ENCODE measurements at places on chromosomes 2 and 18.

GRCh38 chr18:61963705-61964104, 70.9 kb upstream of the RNF152 start:
- DNase-seq = no peak

DNA sequence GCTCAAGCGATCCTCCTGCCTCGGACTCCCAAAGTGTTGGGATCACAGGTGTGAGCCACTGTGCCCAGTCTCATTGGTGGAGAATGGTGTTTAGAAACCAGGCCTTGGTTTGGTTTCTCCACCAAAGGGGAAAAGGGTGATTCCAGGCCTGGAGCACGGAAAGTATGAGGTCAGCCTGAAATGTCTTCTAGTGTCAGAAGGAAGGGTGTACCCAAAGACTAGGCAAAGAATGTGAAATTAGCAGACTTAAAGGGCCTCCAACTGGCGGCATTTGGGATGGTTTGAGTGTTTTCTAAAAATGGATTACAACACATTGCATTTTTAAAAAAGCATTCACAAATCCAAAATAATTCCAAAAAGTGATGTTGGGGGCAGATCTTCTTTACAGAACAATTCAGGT, 139.6 kb downstream of the SH3BP4 start:
- no peak for DNase-seq

DNA sequence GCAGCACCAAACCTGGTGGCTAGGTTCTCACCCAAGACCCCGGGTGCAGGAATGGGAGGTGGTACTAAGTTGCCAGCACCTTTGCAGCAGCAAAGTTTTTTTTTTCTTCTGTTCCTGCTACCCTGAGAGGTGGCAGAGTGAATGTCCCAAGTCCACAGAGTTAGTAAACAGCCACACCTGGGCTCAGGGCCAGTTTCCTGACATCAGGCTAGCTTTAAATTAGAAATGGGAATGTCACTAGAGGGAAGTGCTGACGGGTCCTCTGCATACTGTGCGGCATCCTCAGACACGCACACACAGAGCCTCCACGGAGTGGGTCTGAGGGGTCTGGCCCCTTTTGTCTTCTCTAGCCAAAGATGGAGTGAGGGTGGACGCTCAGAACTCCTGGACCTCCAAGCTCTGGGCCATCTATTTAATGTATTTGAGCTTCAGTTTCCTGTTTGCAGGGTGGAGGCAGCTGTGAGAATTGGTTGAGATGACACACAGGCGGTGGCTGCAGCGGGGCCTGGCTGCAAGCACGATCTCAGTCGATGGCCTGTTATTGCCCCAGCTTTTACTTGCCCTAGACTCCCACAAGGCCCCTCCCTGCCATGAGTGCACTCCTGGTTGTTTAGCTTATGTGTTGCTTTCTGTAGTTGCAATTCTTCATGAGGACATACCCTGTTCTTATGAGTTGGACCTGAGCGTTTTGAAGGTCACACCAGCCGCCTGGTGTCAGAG, 751.4 kb upstream of the HS6ST1 start:
- no peak for DNase-seq

GRCh38 chr2:4916094-4916493, 776.1 kb upstream of the SOX11 start:
- no peak for DNase-seq

- no peak for DNase-seq
Measured at GRCh38 chr2:127759931-127760330, 51.0 kb downstream of the WDR33 start.

GRCh38 chr2:38554973-38555595, 47.6 kb downstream of the HNRNPLL start:
- DNase-seq = no peak

DNA sequence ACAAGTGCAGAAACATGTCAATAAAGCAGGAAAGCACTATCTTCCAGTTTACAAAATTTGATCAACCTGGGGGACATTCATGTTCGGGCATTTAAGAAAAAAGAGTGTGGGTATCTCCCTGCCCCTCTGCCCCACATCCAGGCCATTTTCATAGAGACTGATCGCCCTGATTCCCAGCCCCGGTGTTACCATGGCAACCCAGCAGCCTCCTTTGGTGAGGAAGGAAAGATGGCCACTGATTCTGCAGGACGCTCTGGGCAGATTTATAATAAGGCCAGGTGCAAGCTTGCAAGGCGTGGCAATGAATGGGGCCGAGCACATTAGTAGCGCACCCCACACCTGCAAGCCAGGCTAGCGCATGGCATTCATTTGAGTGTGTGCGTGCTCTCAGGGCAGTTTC, 36.7 kb upstream of the ARL4C start:
- no peak for DNase-seq

DNA sequence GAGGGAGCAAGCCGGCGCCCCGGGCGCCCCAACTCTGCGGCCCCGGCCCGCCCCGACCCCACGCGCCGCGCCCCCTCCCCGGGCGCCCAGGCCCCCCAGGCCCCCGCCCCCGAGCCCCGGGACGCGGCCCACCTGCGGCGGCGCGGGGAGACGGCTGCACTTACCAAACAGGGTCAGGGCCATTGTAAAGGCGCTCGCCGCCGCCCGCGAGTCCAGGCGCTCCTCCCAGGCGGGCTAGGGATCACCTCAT, 526 bp downstream of the CHN1 start:
- no peak for DNase-seq

DNA sequence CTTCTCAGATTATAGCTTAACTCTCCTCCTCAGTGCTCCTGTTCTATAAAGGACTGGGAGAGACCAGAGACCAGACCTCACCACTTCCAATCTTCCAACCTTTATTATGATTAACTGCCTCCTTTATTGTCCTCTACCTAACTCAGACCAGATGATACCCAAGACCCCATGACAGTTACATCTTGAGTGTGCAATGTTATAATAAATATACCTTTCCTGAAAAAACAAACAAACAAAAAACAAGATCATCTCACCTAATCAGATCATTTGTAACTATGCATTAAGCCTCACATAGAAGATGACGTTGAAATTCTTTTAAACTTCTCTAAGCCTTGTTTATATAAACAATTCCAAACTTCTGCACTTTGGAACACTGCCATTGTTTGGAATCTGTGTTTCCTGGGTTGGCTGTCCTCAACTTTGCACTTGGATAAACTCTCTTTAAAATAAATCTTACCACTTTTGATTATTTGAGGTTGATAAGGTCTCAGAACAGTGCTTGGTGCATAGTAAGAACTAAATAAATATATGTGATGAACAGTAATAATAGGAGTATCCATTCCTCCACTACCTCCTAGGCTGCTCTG, 342.7 kb downstream of the TDRD15 start:
- DNase-seq = no peak

DNA sequence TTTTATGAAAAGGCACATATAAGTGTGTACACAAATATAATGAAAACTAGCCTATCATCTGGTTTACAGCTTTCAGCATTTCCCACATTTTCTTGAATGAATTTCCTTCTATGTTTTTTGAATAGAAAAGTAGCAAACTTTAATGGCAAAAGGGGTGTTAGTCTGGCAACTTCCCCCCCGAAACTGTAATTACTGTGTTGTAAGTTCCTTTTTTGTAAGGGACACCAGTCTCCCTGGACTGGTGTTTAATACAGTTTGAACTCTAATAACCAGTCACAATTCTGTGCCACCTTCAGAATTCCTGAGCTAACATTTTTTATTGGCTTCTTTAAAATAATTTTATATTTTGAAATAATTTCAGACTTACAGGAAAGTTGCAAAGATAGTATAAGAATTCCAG, 94.2 kb downstream of the ACSL3 start:
- no peak for DNase-seq

DNA sequence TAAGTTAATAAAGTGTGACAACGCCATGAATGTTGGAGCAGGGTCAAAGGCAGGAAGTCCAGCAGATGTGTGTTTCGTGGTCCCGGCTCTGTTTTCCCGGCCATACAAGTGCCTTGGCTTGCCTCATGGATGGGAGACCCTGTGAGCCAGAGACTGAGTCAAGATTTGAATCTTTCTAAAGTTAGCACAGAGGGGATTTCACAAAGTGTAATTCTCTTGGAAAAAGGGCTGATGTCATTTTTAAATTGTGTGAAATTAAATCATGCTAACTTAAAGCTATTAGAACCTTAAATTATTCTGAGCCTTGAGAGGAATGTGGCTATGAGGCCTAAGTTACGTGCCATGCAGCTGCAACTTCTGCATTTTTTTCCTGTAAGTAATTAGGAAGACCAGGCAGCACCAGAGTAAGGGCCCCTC, 38.3 kb upstream of the RALBP1 start:
- no peak for DNase-seq

DNA sequence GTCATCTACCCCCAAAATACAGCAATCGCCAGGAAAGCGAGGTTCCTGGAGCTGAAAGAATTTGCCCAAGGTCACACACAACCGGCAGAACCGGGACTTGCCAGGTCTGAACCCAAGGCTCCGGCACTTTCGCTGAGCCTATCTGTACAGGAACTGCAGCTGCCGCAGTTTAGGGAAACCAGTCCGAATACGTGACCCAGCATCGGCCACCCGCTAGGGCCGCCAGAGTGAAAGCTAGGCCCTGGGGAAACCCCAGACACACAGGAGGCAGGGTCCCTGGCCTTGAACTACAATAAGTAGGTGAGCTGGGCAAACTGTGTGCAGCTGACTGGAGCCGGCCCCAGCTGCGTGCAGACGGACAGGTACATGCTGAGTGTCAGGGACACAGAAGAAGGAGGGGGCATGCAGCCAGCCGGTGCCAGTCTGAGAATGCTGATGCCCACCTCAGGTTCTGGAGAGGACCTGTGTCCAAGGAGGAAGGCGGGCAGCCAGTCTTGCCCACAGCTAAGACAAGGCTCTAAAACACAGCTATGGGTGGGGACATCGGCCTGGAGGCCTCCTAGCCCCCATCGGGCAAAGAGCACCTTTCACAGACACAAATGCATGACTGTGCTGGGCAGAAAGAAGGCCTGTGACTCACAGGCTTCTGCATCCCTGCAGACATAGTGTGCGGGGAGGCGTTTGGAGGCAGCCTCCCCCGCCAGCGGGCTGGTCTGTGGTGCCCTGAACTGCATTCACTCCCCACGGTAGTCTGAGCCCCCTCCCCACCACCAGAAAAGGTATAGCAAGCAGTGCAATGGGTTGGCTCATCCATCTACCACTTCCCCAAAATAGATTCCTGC, 107.4 kb upstream of the ID2 start:
- no peak for DNase-seq

DNA sequence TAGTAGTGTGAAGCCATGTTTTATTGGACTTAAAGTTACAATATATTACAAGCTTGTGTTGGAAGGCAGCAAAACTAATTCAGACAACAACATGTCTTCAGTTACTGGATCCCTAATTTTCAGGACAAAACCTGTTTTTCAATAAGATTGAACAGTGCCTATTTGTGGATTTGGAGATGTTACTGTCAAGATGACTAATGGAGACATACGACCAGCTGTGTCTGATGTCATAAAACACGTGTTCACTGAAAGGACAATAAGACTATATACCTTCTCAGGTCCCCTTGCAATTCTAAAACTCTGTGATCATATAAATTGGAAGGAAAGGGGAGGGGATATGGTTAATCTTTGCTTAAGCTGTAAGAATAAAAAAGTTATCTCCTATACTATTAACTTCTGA, 21.7 kb downstream of the METTL21A start:
- DNase-seq = no peak

- DNase-seq = no peak
Measured at GRCh38 chr2:232833830-232834229, 36.2 kb upstream of the SNORC start.

- no peak for DNase-seq
Measured at GRCh38 chr2:141710589-141711239, 420.1 kb downstream of the LRP1B start.

DNA sequence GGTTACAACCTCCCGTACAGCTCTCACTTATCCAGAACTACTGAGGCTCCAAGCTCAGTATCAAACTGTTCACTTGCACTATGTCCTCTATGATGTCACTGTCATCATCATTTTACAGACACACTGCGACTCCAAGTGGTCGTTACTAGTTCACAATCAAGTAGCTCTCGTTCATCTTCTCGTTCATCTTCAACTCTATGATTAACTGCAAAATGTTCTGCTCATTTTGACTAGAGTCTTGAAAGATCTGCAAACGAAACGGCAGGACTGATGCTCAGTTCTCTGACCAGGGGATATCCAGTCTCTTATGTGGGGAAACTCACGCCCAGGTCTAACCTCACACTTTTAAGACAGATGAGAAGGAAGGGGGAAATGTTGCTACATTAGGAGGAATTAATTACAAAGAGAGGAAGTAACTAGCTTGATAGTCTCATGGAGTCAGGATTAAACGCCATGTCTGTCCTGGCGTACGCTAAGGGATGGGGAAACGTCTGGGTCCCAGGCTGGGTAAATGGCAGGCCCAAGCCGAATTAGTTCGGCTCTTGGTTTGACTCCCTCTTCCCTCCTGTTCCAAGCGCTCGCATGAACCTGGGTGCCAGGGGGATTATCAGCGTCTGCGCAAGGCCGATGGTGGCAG, 794 bp upstream of the CHCHD5 start:
- DNase-seq = no peak

DNA sequence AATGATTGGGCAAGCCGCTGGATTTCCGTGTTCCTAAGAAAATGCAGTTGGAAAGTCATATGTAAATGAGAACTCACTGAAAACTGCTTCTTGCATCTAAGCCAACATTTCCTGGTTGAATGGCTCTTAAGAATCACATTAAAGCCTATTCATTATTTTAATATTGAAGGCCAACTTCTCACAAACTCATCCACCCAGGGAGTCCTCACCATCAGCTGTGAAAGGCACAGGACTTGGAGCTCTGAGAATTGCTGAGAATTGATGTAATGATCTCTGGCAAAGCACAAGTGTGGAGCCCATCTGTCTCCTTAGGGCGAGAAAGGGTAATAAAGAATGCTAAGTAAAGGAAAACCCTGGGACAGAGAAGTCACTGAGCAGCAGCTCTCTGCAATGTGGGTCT, 55.9 kb upstream of the APCDD1 start:
- no peak for DNase-seq

DNA sequence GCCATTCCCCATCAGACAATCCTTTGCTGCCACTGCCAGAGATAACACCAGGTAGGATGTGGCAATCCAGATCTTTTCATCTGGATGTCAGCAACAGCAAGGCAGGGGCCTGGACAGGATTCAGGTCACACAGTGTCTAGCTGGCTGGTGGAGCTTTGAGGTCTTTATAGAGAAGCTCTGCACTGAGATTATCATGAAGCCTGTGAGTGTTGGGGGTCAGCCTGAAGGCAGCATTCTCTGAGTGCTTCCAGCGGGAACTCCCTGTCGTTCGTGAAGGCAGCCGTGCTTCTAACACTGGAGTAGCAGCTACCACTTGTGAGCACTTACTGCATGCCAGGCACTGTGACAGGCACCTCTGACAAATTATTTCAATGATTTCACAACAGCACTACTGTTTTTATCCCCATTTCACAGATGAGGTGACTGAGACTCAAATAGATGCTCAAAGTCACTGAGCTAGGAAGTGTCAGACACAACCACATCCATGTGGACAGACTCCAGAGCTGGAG, 85.7 kb downstream of the SEMA4F start:
- no peak for DNase-seq

- no peak for DNase-seq
Measured at GRCh38 chr2:79721966-79722365, 209.1 kb downstream of the CTNNA2 start.

DNA sequence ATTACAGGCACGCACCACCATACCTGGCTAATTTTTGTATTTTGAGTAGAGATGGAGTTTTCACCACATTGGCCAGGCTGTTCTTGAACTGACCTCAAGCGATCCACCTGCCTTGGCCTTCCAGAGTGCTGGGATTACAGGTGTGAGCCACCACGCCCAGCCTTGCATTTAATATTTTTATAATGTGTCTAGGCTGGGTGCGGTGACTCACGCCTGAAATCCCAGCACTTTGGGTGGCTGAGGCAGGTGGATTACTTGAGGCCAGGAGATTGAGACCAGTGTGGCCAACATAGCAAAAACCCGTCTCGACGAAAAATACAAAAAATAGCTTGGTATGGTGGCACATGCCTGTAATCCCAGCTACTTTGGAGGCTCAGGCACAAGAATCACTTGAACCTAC, 3.2 kb downstream of the RPL37A start:
- DNase-seq = no peak
